ENCODE measurements at places on chromosomes 1 and 21. TPM values are rescaled to one million over a fixed set of nuclear protein-coding genes. Genes with fewer than 3 reads are reported as not detected.
A peak's percentile ranks its signal among the peaks of the same experiment; 100 is the strongest.

C1orf74 gene
- total RNA-seq: 0.64 TPM

- H3K27me3 ChIP-seq: peaks cover 6% of the 10 kb centered on the region
- no peaks in the 10 kb centered on the region for H3K36me3 ChIP-seq
- DNase-seq: peak; percentile 45
- H3K27ac ChIP-seq: no peak overlapping the region
These were observed 3.9 kb upstream of the PGLYRP4 start for GRCh38 chr1:153352523-153352922.

WNT9A gene
- total RNA-seq: 1.1 TPM

GRCh38 chr21:43922949-43923348 is 57.9 kb downstream of the AGPAT3 start:
- H3K27me3 ChIP-seq: no peaks in the 10 kb centered on the region
- H3K4me1 ChIP-seq: no peaks in the 10 kb centered on the region
- no peak overlapping the region for H3K27ac ChIP-seq
- peak overlapping the region; percentile 3 for H3K4me3 ChIP-seq

DNA sequence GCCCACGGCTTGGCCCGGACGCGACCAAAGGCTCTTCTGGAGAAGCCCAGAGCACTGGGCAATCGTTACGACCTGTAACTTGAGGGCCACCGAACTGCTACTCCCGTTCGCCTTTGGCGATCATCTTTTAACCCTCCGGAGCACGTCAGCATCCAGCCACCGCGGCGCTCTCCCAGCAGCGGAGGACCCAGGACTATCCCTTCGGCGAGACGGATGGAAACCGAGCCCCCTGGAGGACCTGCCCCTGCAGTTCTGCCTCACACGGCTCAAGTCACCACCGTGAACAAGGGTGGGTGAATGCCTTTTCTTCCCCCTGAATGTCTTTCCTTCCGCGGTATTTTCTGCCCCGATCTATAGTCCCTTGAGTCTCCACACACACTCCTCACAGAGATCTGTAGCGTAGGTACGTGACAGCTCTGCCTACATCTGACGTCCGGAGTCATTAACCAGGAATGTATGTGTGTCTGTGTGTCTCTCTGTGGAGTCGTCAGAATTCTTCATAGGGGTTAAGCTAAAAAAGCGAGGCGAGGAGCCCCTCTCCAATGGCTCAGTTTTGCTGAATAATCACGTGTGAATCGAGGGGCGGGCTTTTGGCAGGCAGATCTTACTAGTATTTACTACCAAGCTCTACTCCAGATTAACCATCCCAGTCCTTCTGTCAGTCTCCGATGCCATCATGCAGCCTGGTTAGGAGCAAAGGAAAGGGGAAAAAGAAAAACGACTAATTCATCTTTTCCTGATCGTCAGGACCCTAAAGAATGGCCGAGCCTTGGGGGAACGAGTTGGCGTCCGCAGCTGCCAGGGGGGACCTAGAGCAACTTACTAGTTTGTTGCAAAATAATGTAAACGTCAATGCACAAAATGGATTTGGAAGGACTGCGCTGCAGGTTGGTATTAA is at the start of gene CDKN2C:
Gene CDKN2C (plus strand): TSS at position 635 of the 898 bp plus-strand sequence. CDS start 124 bp downstream, at position 759.
- DNase-seq: no peak
- H3K27ac ChIP-seq: peak within 1 kb of the TSS; percentile 92
- no peaks in the 10 kb centered on the region for H3K4me1 ChIP-seq
- no peaks in the 10 kb centered on the region for H3K36me3 ChIP-seq

DNA sequence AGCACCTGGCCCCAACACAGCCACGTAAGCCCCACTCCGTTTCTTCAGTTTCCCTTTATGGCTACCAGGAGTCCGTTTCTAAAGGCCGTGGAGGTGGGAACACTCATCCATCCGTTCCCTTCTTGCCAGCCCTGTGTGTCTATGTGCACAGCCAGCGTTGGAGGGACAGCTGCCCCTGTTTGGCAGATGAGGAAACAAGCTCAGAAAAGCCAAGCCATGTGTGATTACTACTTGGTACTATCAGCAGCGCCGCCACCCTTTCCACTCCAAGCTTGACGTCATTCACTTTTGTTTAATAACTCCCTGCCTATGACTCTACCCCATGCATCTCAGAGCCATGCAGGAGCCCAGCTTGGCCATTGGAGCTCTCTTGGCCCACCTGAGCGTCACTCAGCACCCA is 3.5 kb downstream of the LRP8 start:
- no peak for DNase-seq
- H3K27me3 ChIP-seq: no peaks in the 10 kb centered on the region
- no peaks in the 10 kb centered on the region for H3K36me3 ChIP-seq
- H3K4me3 ChIP-seq: no peak overlapping the region
- H3K4me1 ChIP-seq: peaks cover 10% of the 10 kb centered on the region
- H3K27ac ChIP-seq: no peak overlapping the region

GPR52 gene
- 4.3 TPM for total RNA-seq

DNA sequence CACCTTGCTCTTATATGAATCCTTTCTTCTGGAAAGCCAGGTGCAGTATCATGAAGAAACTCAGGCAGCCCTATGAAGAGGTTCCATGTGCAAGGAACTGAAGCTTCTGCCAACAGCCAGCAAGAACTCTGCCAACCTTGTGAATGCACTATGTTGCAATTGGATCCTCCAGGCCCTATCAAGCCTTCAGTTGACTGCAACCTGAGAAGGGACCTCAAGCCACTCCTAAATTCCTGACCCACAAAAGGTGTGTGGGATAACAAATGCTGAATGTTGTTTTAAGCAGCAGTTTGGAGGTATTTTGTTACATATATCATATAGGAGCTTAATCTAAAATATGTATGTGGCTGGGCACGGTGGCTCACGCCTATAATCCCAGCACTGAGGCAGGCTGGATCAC is 84.0 kb downstream of the RERE start:
- H3K4me1 ChIP-seq: no peaks in the 10 kb centered on the region
- DNase-seq: no peak
- H3K27me3 ChIP-seq: no peaks in the 10 kb centered on the region
- H3K36me3 ChIP-seq: no peaks in the 10 kb centered on the region
- H3K27ac ChIP-seq: no peak overlapping the region

DNA sequence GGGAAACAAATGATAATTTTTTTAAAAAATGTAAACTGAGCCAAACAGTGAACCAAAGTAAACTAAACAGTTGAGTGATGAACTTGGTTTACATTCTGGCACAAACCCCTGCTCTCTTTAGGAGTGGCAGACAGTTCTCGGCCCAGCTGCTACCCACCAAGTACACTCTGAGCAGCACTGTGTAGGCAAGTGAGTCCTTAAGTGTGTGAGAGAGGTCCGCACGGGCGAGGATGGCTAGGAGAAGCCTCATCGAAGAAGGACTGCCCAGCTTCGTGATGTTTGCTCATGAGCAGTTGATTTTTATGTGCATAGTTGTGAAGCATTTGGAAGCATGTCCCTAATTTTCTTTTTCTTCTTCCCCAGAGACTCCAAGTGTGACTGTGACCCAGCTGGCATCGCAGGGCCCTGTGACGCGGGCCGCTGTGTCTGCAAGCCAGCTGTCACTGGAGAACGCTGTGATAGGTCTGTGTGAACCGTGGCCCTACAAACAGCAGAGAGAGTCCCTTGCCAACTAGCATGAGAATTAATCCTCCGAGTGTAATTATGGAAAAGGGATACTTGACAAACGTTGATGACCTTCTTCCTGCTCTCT is 32.1 kb downstream of the LAMC2 start:
- no peak overlapping the region for H3K4me3 ChIP-seq
- peak overlapping the region; percentile 83 for H3K27ac ChIP-seq
- no peaks in the 10 kb centered on the region for H3K36me3 ChIP-seq
- DNase-seq: no peak
- H3K4me1 ChIP-seq: no peaks in the 10 kb centered on the region
- no peaks in the 10 kb centered on the region for H3K27me3 ChIP-seq

GRCh38 chr1:29708796-29709703 is 472.7 kb downstream of the PTPRU start:
- no peaks in the 10 kb centered on the region for H3K36me3 ChIP-seq
- H3K27me3 ChIP-seq: peaks cover 5% of the 10 kb centered on the region
- DNase-seq: no peak
- H3K27ac ChIP-seq: peak overlapping the region; percentile 41
- H3K4me1 ChIP-seq: no peaks in the 10 kb centered on the region
- no peak overlapping the region for H3K4me3 ChIP-seq

Data from breast epithelium (tissue), 4 donors.